ENCODE measurements at places on chromosomes 13 and 19.

GRCh38 chr19:1512671-1513498 lies at the start of gene ADAMTSL5:
Gene ADAMTSL5, minus strand, starts transcription at chr19:1513019. Its CDS starts 2,076 bp downstream, at chr19:1510943.
- peak; percentile 71 for DNase-seq

DNA sequence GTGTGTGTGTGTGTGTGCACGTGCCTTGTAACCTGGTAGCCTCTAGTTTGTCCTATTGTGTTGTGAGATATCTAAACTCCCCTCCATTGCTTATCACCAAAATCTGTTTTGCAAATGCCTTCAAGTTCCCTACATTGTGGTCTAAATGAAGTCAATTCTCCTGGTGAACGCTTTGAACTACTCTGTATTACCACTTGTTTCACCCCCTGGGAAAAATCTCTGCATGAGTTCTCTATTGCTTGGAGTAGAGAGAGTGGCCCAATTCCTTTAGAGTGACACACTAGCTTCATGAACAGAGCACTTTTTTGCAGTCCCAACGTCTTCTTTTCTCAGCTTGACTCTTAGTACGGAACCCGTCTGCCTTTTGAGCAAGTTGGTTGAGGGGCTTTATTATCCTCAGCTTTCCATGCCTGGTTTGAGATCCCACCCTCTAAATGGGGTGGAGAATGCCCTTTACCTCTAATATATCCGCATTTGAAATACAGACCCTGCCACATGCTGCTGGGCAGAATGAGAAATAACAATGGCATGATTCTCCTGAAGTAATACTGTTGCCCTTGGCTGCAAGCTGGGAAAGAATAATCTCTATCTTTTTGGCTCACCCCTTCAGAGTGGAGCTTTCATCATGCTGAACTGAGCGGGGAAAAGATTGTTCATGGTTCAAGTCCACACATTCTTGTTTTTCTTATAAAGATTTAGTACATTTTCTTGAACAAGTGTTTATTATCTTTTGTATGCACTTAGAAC lies 2545.3 kb downstream of the PCDH9 start:
- no peak for DNase-seq

GRCh38 chr13:35157143-35157755 lies 215.2 kb downstream of the NBEA start:
- DNase-seq = peak; percentile 38

DNA sequence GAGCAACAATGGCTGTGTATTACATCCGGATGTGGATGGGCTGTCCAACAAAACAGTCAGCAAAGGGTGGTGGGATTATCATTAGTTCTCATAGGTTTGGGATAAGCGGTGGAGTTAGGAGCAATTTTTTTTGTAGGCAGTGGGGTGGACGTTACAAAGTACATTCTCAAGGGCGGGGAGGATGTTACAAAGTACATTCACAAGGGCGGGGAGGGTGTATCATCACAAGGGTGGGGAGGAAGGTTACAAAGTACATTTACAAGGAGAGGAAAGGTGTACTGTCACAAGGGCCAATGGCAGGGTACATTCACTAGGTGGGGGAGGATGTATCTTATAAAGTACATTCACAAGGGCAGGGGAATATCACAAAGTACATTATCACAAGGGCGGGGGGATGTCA lies 20.8 kb upstream of the ZNF561 start:
- no peak for DNase-seq

DNA sequence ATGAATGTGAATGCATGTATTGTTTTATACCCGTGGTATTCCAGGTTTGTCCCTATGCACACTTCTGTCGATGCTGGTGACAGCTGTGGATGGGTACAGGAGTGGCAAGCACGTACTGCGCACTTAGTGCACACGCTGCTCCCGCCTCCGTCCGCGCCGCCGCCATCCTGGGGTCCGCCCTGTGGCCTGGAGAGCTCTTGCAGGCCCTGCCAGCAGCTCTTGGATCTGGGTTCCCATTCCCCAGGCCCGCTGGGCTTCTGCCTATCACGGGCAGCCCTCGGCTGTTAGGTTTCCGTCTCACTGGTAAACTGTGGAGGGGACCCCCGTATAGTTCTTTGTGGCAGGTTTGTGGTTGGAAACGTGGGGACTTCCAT lies 4.0 kb downstream of the GNA11 start:
- DNase-seq = no peak

DNA sequence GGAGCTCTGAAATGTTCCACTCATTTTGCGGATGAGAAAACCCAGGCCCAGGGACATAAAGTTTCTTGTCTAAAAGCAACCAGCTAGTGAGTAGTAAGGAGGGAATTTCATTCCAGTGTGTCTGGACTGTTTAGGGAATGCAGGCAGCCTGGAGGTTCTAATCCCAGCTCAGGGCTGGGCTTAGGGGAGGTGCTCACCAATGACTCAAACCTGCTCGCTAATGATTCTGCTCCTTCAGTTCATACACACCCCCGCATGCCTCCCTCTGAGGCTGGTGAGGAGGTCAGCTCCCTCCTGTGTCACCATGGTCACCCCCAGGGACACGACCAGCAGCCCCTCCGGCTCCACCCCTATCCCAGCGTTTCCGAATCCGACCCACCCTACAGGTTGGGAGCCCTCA lies 34.6 kb downstream of the CYP4F2 start:
- DNase-seq = peak; percentile 55

DNA sequence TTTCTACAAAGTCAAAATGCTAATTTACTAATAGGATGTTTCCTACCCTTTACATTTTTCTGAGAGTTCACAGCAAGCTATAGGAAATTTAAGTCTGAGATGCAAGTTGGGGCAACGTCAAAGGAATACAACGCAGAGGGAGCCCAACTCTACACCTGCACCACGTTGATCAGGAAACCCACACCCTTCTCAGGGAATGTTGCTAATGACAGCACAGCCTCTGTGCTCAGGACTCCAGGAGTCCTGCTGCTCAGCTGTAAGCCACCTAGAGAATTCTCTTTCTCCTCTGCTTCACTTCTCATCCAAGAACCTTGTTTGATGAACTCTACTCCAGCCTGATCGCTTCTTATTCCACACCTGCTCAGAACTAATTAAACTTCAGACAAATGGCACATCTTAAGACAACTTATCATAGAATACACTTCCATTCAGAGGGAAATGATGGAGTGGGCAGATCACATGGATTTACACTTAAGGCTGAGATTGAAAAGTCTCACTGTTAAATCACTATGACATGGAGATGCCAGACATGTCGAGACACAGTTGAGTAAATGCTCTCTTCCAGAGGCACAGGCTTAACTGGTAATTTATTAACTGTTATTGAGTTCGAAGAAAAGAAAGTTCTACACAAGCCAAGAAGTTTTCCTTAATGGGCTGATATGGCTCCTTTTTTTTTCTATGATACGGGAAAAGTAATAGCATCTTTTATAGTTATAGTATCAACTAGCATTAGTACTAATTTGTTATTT lies 811.6 kb upstream of the ARGLU1 start:
- no peak for DNase-seq
